ENCODE measurements at places on chromosomes 5 and 9.

- no peak for DNase-seq
Measured at GRCh38 chr9:19136129-19136528, 8.8 kb upstream of the PLIN2 start.

- no peak for DNase-seq
Measured at GRCh38 chr9:4318326-4318725, 18.5 kb upstream of the GLIS3 start.

DNA sequence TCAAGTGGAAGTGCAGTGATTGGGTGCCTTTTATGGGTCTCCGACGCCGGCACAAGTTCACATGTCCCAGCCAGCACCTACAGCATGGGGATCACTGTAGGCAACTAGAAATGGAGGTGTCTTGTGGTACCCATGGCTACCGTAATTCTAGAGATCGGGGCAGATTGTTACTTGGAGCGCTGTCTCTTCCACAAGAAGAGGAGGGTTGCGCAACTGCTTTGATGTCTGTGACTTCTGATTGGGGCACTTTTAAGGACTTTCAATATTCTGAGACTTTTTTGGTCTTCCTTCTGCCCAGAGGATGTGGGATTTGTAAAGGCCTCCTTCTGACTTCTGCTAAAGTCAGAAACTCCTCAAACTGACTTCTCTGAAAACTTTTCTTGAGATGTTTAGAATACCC is 41.9 kb downstream of the GLRX start:
- no peak for DNase-seq

DNA sequence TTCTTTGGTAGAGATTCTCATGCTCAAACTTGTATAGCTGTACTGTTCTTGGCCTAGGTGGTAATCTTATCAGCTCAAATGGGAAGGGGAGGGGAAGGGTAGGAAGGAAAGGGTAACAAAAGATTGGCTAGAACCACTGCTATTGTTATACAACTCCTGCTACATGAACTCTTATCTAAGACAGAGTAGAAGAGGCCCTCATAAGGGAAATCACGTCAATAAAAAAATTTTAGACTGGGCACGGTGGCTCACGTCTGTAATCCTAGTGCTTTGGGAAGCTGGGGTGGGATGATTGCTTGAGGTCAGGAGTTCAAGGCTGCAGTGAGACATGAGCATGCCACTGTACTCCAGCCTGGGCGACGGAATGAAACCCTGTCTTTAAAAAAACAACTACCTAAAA is 15.9 kb downstream of the STOM start:
- DNase-seq: no peak
